ENCODE measurements at places on chromosomes 2 and 18.

GRCh38 chr2:190799999-190800398 is 80.6 kb upstream of the GLS start:
- no peak for DNase-seq

DNA sequence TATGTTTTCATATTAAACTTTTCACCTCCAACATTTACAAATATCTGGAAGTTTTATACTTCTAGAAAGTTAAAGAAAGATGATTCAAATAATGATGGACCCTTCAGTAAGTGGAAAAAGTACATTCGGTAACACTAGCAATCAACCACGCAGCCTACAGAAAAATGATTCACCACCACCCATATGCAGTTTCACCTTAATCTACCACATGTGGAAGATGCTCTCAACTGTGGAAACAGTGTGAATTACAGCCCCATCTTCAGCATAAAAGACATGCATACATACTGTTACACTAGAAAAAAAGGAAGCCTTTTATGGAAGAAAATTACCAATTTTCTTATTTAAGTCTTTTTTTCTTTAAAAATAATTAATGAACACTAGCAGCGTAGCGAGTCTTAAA is 1.1 kb downstream of the SLC38A11 start:
- DNase-seq, result no peak

DNA sequence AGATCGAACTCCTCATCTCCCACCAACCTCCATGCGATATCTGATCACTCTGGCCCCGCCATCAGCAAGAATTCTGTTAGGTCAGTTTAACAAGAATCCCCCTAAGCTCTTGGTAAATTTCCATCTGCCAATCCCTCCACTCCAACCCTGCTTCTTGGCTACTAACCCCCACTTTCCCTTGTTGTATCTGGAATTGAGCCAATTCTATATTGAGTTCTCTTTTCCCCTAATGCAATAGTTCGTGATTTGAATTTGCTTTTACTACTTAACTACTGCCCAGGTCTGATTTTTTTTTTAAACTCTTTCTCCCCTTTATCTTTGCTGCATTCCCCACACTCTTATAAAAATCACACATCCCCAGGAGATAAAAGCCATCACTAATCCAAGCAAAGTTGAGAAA is 159.3 kb upstream of the STK17B start:
- DNase-seq, result no peak

- no peak for DNase-seq
Observed at GRCh38 chr18:79554945-79555645, 124.5 kb upstream of the CTDP1 start.

GRCh38 chr2:57674025-57674424 is 372.6 kb upstream of the VRK2 start:
- DNase-seq, result no peak

GRCh38 chr2:174465327-174465726 is 21.5 kb downstream of the GPR155 start:
- no peak for DNase-seq

- no peak for DNase-seq
Observed at GRCh38 chr18:52582516-52582915, 242.5 kb downstream of the DCC start.

- no peak for DNase-seq
Observed at GRCh38 chr2:60247471-60247870, 306.0 kb downstream of the BCL11A start.

- no peak for DNase-seq
Observed at GRCh38 chr2:8003462-8004075, 678.3 kb upstream of the ID2 start.

- DNase-seq, result no peak
Observed at GRCh38 chr2:188326669-188327301, 35.1 kb downstream of the GULP1 start.

DNA sequence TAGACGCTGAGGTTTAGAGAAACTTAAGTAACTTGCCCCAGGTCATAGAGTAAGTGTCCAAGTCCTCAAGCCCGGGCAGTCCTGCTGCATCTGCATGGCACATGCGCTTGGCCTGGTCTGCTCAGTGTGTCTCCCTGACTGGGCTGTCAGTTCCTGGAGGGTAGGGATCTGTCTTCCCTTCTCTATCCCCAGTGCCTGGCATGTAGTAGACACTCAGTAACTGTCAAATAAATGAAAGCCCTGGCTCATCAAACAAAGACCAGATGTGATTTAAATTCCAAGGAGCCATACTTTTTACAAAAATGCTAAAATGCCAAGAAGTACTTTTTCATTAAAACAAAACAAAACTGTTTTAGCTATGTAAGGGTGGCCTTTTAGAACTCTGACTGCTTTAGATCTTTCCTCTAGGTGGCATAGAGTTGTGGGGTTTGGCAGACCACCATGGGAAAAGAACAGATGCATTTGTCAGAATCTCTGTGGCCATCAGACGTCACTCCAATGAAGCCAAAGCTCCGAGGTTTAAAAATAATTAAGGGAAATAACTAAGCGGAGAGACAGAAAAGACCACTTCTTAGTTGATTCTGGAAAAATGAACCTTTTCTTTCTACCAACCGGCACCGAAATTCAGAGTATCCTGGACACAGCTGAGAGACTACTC is 34.0 kb downstream of the EPAS1 start:
- DNase-seq, result no peak

DNA sequence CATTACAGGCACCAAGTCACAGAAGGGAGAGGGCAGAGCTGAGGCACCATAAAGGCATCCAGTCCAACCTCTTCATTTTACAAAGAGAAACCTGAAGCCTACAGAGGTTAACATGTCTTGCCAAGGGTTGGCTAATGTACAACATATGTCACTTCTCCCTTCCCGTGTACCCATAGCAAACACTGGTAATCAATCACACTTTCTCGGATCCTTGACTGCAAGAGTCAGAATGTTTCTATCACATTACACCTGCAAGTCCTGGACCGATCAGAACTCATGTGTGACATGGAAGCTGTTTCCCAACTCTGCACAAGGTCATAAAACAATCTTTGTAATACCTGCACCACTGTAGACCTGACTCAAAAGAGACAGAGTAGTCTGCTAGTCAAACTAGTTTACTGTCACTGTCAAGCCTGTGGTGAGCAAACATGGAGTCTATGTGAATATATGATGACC is 6.0 kb downstream of the ANKRD44 start:
- DNase-seq, result no peak

DNA sequence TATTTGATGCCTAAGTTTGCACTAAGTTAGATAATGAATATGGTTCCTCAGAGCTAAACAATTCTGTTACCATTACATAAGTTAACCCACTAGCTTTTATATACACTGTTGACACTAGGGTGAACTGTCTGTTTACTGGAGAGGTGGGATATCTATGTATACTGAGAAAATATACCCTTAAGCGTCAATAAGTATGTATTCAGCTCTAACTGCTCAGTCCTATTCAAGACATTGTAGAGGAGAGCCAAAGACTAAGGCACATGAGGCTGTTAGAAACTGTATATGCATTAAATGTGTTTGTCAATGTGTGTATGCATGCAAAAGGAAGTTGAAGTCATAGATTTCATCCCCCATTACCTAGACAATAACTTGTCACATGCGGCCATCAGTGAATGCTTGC is 710.0 kb downstream of the TDRD15 start:
- DNase-seq, result no peak

GRCh38 chr2:104444392-104444791 is 409.5 kb upstream of the POU3F3 start:
- DNase-seq, result no peak

DNA sequence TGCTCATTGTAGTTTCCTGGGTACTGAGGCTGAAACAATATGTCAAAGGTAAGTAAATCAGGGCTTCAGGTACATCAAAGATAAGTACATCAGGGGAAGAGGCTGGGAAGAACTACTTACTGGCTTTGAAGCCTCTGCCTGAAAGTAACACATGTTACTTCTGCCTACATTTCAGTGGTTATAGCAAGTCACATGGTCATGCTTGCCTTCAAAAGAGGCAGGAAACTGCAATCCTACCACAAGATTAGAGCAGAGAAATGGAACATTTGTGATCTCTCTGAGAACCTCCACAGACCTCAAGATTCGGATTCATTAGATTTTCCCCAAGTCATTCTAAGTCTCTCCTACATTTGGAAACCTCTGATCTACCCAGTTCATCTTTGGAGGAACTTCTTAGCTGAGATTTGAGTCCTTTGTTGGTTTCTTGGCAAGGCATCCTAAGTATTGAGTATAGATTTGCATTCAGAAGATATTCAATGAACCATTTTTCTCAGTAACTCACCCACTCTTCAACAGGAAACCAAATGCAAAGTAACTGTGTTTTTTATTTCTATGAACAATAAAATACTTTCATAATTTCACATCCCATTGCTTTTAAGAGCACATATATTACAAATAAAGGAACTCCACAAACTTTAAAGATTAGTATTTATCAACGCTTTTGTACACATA is 48.5 kb upstream of the CCDC195 start:
- DNase-seq, result no peak
